ENCODE measurements at places on chromosomes 7 and 10.

DNA sequence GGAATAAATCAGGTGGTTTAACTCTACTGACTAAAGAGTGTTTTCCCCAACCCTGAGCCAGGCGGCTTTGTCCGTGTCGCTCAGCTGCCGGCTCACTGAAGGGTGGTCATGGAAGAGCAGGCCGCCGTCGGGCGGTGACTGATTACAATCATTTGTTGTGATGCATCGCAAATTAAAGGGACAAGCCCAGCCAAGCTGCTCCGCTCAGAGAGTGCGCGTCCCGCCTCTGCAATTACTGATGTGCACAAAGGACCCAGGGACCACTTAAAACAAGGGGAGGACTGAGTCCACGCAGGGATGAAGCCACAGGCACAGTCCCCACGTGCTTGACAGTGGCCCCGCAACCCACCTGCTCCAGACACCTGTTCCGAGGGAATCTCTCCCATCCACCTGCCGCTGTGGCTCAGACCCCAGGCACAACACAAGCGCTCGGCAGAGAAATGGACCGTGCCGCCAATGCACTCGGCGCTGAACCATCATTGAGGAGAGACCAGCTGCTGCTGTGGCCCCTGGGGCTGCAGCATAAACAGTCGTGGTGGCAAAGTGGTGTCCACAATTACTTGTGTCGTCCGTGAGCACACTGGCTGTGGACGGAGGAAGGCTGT lies 526.5 kb downstream of the PTPRN2 start:
- DNase-seq = no peak

- no peak for DNase-seq
Measured at GRCh38 chr10:124701038-124701365, 43.2 kb downstream of the FAM53B start.

DNA sequence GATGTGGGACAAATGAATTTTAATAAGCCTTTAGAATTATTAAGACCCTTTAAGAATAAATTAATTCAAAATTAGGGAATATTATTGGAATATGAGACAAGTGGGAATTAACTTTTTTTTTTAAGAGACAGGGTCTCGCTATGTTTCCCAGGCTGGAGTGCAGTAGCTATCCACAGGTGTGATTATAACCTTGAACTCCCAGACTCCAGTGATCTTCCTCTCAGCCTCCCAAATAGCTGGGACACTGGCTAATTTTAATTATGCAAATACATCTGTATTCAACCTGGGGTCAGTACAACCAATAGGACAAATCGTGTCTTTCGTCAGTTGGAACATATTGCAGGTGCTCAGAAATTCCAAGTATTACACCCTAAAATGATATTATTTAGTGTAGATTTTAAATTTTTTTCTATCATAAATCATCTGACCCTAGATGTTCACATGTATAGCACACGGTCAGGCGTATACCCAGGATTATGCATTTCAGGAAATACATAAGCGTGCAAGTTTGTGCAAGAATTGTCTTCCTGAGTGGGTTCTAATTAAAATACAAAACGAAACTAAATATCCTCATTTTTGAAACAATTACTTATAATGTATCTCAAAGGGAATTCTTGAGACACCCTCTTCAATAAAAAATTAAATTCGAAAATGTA lies 1.2 kb downstream of the NT5C3A start:
- DNase-seq = no peak

DNA sequence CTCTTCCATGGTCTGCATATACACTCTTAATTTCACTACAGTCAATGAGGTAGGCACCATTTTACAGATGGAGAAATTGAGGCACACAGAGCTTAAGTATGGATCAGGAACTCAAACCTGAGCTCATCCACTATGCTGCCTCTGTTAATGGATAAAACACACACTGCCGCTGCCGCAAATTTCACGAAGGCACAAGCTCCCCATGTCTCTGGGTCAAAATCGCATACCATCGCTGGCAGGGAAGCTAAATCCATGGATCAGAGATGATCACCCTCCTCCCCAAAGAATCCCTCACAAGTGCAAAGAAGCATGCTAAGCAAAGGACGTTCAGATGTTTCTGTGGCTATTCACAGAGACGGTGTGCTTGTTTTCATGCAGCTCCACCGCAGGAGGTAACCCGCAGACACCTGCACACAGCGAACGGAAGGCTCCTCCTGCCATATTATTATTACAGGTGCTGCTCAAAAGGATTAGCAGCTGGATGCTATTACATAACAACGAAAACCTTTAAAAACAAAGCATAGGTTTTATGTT lies 109.3 kb downstream of the UBE2H start:
- no peak for DNase-seq

DNA sequence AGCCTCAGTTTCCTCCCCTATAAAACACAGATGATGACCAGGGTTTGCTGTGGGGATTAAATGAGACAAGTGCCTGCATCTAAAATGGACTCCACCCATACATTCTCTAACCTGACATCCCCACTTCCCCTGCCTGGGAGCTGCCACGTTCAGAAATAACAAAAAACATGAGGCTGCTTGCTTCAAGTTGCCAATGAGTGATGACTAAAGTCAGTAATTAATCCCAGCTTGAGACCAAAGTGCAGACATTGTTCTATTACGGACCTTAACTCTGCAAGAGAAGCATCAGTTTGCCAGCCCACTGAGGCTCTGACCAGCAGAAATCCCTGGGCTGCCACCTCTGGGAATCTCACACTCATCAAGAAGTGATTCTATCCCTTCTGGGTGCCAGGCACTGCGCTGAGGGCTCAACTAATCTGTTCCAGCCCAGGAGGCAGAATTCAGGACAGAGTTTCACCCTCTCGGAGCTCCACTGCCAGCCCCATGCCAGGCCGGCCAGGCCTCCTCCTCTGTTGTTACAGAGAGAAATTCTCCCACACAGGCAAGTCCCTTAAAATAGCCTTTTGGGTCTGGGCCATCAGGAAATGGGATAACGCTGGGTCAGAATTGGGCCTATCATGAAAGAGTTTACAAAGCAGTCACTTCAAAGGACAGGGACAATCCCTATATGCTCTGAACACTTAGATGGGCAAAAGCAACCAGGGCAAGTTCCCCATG lies 11.4 kb downstream of the SH3PXD2A start:
- DNase-seq = no peak

GRCh38 chr7:43112459-43112940 lies at the start of gene HECW1:
HECW1 (plus strand) TSS chr7:43112647; CDS start chr7:43243906, 131,259 bp downstream.
- DNase-seq = no peak

DNA sequence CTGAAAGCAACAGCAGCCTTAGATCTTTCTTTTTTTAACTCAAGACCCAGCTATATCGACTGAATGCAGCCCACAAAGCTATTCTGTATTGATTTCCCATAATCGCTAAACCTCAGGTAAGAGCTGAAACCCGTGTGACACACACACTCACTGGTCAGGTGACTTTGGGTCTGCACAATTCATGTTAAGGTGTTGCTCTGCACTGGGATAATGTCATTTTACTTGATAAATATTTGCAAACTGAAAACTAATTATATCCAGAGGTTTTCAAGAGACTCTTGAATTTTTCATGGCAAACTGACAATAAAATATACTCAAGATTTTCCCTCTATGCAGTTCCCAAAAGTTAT lies 33.1 kb downstream of the SCRN1 start:
- DNase-seq = no peak

DNA sequence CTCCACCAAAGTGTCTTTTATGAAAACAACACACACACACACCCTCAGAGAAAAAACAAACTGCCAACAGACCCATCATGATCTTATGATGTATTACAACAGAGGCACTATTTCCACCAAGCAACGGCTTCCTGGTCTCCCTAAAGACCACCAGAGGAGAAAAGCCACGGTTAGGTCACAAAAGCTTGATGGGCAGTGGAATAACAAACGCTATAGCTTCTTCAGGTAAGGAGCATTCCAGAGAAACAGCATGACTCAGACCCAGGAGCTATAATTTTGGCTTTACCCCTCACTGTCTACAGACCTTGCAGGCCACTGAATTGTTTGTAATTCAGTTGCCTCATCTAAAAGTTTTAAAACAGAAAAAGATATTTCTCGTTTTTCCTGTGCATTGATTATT lies 105.7 kb upstream of the GPR141 start:
- no peak for DNase-seq

- DNase-seq = no peak
Measured at GRCh38 chr7:152975076-152975475, 215.5 kb downstream of the ACTR3B start.

- DNase-seq = no peak
Measured at GRCh38 chr10:98456043-98456570, 9.4 kb upstream of the HPS1 start.

- DNase-seq = no peak
Measured at GRCh38 chr7:129341816-129342806, 92.1 kb upstream of the STRIP2 start.

DNA sequence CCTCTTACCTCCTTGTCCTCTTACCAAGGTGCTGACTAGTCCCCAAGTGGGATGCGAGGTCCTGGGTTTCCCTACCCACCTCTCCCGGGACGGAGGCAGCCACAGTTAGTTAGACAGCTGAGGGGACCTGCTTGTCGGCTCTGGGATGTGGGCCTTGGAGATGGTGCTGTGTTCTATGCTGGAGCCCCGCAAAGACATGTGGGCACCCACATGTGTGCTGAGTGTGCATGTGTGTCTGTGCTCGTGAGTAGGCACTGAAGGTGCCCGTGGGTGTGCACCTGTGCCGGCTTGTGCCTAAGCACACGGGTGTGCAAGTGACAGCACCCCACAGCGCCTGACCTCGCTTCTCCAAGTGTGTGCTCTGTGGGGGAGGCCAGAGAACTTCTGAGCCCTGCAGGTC lies 62.2 kb downstream of the NEURL1 start:
- DNase-seq = no peak

DNA sequence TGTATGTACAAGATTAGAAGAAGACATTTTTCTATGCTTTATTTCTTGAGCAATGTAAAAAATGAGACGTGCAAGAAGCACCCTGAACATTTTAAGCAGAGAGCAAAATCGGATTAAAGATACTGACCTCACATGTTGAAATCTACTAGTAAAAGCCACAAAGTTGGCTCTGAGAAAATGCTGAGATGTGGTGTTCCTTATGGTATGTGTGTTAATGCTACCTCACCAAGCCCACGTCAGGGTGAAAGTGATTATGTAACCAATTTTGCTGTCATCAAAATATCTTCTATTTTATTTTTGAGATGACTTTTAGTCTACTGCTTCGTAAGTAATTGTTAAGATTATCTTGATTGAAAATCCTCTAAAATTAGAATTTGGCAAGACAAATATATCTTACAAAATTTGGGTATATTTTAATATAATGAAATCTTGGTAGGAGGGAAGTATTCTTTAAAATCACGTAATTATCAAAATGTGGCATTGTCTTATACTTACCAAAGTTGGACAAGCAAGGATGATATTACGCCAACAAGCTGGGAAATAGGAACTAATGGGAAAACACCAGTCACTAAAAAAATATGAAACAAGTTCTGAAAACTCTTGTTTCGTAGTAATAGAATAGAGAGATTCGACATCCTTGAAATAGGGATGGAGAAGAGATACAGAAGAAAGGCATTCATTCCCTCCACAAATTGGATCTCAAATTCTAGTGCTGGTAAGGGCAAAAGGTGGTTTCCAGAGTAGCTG lies 5.8 kb downstream of the ADO start:
- no peak for DNase-seq

- no peak for DNase-seq
Measured at GRCh38 chr10:24463611-24464426, 254.9 kb downstream of the KIAA1217 start.

DNA sequence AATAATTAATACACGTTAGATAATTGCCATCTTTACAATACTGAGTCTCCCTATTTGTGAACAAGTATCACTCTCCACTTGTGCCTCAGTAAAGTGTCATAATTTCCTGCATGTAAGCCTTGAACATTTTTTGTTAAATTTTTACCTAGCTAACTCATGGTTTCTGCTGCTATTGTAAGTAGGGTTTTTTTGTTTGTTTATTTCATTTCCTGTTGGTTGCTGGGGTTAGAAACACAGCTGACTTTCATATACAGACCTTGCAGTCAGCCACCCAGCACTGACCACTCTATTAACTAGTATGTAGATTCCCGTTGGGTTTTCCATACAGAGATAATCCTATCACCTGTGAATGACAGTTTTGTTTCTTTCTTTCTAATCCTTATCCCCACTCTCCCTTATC lies 133.3 kb downstream of the MPP7 start:
- DNase-seq = no peak

DNA sequence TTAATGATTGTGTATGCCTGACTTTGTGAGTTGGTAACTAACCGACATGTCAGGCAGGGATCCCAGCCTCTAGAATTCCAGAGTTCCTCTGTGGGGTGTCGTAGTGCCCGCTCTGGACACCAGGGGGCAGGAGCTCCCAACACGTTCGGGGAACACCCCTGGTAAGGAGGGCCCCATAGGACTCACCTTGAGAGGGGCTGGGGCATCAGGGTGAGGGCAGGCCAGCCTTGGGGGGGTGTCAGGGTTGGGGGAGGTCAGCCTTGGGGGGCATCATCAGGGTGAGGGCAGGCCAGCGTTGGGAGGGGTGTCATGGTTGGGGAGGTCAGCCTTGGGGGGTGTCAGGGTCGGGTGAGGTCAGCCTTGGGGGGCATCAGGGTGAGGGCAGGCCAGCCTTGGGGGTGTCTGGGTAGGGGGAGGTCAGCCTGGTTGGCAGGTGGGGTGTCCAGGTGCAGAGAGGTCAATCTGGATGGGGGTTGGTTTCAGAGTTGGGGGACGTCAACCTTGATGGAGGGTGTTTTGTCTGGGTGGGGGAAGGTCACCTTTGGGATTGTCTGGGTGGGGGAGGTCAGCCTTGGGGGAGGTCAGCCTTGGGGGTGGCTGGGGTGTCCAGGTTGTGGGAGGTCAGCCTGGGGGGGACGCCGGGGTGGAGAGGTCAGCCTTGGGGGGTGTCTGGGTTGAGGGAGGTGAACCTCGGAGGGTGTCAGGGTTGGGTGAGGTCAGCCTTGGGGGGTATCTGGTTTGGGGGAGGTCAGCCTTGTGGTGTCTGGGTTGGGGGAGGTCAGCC lies 45.6 kb upstream of the SUN1 start:
- DNase-seq = peak; percentile 87

GRCh38 chr10:49298671-49298982 lies 343 bp upstream of the C10orf71 start:
- no peak for DNase-seq

DNA sequence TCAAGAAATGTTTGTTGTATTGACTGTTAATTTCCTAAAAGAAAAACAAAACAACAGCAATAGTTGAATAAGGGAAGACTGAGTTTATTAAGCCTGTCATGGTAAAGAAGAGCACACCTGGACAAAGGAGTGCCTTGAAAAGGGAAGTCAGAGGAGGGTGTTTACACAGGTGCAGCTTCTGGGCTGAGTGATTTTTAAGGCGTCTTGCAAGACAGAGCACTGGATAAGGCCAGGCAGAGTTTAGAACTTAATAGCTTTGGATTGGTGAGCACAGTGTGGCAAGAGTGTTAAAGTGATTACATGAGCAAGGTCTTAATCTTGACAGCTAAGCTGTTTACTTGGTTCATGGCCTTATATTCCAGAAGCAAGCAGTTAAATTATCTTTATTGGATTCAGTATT lies 423.2 kb downstream of the CNTNAP2 start:
- no peak for DNase-seq

- no peak for DNase-seq
Measured at GRCh38 chr7:112134039-112134438, 72.2 kb downstream of the DOCK4 start.

DNA sequence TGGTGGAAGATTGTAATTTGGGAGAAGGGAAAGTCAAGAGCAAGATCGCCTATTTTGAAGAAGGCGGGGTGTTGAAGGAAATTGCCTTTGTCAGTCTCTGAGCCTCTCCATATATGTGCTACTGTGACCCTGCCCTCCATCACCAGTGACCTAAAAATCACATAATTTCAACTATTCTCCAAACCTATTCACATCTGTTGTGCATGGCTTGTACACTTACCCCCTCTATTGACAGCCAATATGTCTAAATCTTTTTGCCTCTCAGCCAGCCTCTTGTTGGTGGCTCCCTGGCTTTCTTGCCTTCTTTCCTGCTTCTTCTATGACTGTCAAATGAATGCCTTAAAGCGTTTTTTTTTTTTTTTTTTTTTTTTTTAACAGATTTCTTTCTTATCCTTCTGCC lies 295.6 kb downstream of the AUTS2 start:
- DNase-seq = no peak
